ENCODE measurements at places on chromosomes 6 and 20.
A peak's percentile ranks its signal among the peaks of the same experiment; 100 is the strongest.

DNA sequence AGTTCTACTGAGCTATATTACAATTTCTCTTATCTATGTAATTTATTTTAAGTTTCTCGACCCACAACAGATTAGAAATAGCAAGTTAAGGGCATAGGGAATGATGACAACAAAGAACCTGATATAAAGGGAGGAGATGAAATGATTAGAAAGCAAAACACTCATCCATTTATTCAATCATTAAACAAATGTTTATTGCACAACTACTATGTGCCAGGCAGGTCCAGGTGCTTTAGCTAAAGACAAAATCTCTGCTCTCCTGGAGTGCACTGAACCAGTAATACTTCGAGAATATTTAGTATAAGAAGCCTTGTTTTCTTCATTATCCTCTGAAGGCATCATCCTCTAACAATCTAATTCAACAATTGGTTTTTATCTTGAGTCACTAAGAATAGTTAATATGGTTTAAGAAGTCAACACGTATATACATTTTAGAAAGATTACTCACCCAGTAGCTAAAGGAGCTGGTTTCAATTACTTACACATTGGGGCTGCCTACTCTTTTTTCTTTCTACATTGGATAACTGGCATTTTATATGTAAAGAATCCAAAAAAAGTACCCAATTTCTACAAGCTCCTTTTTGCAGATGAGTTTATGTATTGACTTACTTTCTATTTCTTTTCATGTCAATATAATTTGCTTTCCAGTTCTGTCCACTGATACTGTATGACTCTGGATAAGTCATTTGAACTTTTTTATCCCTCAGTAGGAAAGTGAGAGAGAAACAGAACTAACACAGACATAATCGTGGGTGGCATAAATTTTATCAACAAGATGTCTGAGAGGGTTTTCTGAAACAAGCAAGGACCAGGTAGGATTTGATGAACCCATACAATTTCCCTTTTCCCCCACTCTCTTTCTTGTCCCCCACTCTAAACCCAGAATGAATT lies 312.6 kb downstream of the CLIC5 start:
- no peak for DNase-seq

- DNase-seq = no peak
Observed at GRCh38 chr6:46255528-46255927, 84.7 kb upstream of the ENPP5 start.

DNA sequence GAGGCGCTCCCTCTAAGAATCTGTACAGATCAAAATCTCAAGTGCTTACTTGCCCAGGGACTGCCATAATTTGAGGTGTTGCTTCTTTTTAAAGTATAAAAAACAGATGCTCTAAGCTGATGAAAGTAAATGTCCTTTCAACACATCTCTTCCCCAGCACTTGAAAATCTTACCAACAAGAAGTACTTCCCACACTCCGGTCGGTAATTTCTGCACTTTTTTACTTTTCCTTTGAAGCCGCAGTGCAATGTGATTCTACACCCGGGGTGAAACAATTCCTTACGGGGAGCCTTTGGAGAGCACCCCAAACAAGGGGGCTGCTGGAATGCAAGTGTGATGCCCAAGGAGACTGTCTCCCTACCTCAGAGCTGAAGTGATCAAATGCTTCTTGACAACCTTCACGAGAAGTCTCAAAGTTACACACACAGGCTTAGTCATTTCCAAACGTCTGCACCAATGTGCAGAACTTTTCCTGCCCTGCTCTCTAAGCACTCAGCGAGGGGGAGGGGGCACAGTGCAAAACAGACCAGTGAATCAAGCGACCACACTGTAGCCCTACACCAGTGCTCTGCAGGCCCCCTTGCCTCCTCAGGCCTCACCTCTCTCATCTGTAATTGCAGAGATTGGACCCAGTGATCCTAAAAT lies 56.7 kb downstream of the ATXN1 start:
- no peak for DNase-seq

- peak; percentile 33 for DNase-seq
Observed at GRCh38 chr20:38725931-38726803, 1.9 kb downstream of the SLC32A1 start.

- DNase-seq = no peak
Observed at GRCh38 chr6:3800850-3801591, 48.2 kb upstream of the FAM50B start.

Measured in NCI-H460 (cell line).